ENCODE measurements at places on chromosomes 3 and 15.

GRCh38 chr3:197454014-197454413 is 101.8 kb downstream of the BDH1 start:
- no peak for DNase-seq

- no peak for DNase-seq
Measured at GRCh38 chr15:58726867-58727266, 22.6 kb downstream of the ADAM10 start.

DNA sequence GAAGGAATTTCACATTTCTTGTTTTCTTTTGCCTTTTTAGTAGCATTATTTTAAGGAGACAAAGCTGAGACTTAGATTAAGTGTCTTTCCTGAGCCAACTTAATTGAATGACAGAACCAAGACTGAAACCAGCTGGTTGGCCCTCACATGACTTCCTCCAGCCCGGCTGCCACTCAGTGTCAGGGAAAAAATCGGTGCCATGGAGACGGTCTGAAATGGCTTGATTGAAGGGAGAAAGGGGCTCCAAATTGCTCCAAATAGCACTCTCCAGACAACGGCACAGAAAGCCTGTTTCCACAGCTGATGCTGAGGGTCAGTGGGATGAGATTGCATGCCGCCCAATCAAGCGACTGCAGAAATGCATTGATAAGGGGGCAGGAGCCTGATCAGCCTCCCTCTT is 475.2 kb upstream of the IL12A start:
- no peak for DNase-seq

GRCh38 chr3:72187131-72187530 is 402.2 kb upstream of the PROK2 start:
- no peak for DNase-seq

DNA sequence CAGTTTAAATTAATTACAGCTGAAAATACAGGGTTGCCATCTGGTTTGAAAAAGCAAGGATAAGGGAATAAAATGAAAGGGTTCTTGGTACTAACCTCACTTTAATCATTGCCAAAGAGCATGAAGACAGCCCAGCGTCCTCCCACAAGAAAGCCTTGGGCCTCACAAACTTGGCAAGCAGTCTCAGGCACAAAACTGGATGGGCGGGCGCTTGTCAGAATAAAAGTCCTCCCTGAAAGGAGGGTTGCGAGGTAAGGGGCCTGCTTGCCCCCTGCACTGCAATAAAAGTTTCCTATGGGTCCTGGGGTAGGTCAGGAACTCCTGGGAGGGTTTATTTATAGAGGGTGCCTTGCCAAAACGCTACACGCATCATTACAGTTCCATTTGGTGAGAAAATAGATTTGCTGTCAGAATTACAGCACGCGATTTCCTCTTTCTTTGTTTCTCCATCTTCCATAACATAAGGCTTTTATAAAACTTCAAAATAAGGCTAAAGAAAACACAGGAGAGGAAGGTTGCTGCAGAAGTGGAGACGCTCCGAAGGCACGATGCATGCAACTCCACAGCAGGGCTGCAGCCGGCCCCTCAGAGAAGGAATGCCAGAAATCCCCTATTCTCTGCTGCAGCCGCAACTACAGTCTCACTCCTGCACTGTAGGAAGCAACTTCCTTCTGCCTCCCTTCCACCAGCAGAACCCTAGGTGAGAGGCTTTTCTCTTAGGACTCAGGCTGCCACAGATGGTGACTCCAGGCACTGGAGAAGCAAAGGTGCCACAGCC is 61.3 kb downstream of the VGLL4 start:
- no peak for DNase-seq

- DNase-seq, result no peak
Measured at GRCh38 chr15:76954744-76955143, 23.2 kb downstream of the RCN2 start.

DNA sequence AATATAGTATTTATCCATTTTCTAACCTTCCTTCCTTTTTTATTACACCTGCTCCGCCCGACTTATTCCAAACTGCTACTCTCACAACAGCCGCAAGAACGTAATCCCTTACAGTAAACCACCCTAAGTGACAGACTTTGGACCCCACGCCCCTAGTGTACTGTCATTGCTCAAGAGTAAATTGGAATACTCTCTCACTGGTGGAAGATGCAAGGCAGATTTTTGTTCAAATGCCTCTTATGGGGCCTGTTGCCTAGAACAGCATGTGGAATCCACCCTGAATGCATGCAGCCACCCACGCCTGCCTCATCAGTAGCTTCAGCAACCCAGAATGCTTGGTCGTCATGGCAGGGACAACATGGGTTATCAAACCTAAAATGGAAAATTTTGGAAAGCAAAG is 226.2 kb upstream of the ST8SIA2 start:
- no peak for DNase-seq

DNA sequence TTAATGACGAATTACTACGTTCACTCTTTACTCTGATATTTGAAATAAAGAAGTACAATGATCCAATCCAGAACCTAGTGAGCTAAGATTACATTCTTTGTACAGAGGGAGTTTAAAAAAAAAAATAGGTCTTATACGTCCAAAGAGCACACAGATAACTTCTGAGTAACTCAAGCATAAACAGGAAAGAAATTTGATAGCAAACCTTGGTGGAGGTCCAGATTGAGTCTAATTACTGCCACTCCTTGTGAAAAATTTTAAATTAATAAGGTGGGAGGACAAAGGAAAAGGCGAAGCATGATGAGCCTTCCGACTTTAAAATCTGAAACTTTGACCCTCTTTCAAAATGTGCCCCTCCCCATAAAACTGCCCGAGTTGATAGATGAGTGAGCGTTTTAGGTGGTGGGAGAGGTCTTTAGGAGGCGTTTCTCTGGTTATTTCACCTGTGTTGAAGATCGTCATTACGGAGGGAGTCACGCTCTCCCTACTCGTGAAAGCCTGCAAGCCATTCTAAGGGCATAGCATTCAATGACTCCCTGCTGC is 127.0 kb upstream of the ROBO2 start:
- DNase-seq, result no peak

DNA sequence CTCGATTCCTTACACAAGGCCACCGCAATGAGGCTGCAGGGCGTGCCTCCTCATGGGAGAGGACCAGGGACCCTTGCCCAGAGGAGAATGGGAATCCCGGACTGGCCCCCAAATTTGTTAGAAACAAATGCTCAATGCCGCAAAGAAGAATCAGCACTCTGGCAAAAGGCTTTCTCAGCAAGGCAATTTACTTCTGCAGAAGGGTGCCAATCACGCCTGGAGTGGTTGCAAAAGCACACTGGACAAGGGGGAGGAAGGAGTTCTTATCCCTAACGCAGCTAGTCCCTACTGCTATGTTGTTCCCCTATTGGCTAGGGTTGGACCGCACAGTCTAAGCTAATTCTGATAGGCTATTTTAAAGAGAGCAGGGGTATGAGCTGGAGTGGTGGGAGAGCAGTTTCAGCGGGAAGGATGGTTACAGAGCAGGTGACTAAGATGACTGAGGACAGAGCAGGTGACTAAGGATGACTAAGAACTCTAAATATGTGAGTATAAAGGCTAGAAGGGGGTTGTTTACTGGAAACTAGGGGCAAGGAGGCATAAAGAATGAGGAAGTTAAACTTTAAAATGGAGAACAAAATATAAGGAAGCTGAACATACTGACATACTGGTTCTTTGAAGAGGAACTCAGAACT is 48.5 kb downstream of the KATNBL1 start:
- DNase-seq, result no peak

DNA sequence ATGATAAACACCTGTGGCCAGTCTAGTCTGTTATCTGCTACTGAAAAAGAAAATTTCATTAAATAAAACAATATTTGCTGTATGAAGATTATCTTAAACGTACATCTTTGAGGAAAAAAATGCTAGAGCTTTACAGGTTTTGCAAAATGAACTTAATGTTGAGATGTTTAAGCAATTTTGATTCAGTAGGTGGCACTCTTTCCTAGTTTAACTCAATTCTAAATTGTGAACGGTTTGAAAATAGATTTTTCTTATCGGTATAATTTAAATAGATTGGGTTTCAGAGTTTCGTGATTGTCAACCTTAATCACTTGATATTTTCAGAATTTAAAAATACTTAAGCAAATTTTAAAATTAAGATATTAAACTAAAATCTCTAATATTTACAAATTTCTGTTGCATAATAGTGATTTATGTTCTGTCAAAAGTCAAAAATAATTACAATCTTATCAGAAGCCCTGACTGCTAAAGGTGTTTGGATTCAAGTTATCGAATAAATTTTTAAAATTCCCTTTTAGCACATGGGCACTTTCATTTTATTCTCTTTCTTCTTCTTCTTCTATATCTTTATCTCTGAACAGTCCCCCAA is 7.0 kb upstream of the RNF111 start:
- peak; percentile 13 for DNase-seq

DNA sequence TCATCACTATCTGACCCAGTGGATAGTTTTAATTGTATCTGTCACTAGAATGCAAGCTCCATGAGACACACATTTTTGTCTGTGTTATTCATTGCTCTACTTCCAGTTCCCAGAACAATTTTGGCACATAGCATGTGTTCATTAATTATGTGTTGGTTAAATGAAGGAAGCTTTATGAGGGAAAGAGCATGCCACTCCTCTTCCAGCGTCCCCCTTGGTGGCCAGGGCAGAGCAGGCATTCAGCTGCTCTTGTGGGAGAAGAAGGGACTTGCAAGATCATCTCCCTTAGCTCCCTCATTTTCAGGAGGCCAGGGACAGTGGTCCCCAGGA is 489 bp upstream of the GALNT15 start:
- no peak for DNase-seq

- no peak for DNase-seq
Measured at GRCh38 chr3:20080956-20081554, 40.8 kb downstream of the KAT2B start.

- no peak for DNase-seq
Measured at GRCh38 chr3:30522476-30522875, 83.9 kb upstream of the TGFBR2 start.

DNA sequence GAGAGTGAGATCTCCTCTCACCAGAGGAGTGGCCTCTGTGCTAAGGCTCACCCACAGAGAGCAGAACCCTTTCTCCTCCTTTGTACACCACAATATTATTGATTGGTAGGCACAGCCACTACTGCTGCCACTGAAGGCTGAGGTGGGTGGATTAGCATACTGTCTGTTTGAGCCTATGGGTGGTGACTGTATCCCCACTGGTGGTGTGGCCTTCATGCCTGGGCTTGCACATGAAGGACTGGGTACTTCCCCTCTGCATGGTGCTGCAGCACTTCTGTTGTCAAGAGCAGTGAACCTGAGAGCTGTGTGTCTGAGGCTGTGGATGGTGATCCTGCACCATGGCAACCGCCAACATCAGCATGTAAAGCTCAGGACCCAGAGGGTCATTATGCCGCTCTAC is 35.7 kb upstream of the NECTIN3 start:
- no peak for DNase-seq

DNA sequence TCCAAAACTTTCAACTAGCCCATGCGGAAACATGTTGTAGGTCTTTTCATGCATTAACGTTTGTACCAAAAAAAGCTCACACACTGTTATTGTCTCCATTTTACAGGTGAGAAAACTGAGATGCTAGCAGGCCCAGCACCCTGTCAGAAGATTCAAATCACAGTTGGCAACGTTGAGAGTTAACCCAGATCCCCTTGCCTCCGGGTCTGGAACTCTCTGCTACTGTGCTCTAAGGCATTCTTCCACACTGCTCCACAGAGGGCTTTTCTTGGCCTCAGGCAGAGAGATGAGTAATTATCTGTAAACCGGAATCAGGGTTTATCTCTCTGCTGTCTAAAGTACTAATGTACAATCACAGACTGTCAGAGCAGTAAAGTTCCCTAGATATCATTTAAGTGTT is 186.0 kb upstream of the LPP start:
- DNase-seq, result no peak

- no peak for DNase-seq
Measured at GRCh38 chr3:170657312-170657711, 71.4 kb upstream of the SLC7A14 start.

DNA sequence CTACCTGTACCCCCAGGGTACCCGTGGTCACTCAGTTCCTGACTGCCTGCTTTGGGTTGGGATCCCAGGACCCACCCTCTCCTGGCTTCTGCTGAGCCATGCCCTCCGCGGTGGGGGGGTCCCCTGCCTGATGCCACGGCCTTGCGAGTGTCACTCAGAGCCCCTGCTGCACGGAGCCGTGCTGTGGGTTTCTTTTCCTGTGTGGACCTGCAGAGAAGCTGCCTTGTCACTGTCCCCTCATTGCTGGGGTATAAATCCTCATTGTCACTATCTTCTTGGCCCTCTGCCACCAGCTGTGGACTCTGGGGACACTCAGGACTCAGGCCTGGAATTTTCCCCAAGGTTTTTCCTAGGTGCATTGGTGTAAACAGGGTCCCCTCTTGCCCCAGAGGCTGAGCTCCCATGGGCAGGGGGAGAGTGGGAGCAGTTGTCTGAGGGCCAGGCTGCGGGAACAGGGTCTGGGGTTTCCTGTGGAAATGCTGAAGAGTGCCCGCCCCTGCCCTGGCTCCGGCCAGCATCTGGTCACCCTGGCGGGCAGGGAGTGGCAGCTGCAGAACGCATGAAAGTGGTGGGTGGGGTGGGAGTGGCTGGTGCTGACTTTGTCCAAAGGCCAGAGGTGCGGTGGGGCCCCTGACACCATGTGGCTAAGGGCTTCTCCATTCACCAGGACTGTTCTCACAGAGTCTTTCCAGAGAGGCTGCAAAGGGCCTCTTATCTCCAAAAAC is 191.7 kb downstream of the GOLGA6L6 start:
- no peak for DNase-seq

DNA sequence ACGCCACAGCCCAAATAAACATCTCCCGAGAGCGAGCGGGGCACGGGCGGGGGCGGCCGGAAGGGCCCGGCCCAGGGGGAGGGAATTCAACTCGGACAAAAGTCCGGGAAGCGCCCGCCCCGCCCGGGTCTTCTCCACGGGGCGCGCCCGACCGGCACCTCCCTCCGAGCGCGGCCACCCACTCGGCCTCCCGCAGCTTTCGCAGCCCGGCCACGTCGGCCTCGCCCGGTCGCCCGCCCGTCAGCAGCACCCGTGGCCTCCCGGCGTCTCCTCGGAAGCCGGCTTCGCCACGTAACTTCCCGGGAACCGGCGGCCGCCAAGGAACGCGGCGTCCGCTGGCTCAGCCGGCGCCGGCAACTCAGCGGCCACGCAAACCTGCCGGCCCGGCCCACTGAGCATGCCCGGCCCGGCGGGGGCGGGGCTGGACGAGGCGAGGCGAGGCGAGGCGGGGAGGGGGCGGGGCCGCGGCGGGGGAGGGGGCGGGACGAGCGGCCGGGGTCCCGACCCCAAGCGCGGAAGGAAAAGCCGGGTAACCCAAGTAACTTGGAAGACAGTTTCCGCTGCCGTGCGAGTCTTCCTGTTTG is at the start of gene TJP1:
Gene TJP1 (minus strand): TSS at position 369 of the 584 bp plus-strand sequence. CDS start 440 bp downstream, outside the sequence.
- no peak for DNase-seq

Data from epithelial cell of proximal tubule (primary cell).